ENCODE measurements at places on chromosomes 5 and 9.

GRCh38 chr5:81556809-81557208 lies 162.9 kb upstream of the ACOT12 start:
- no peak for DNase-seq

GRCh38 chr5:3230254-3230653 lies 365.4 kb upstream of the IRX1 start:
- DNase-seq = no peak

- no peak for DNase-seq
Observed at GRCh38 chr9:29866556-29866955, 2293.3 kb upstream of the C9orf72 start.

GRCh38 chr5:140554454-140554853 lies 2.8 kb downstream of the SRA1 start:
- no peak for DNase-seq

DNA sequence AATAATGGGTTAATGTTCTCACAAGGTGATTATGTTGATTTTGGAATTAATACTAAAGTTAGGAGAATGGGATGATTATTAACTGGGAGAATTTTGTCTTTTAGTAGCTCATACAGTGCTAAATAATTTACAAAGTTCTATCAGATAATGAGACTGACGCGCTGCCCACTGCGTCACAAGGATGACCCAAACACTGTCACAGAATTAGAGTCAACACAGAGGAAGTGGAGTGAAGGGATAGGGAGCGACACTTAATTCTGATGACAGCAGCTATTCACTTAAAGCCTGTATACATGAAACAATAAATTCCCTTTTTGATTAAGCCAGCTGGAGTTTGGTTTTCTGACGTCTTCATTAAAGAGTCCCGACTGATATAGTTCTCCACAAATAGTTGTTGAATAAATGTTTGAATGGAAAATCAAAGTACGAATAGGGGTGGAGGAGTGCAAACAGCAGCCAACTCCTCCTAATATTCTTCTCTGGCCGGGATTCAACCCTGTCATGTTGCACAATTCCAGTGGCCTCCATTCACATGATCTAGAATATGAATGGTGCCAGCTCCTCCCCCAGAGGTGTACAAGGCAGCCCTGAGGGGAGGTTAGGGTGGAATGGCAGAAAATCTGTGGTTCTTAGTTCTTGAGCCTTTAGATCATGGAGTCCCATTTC lies 140.3 kb downstream of the PCSK1 start:
- DNase-seq = no peak

DNA sequence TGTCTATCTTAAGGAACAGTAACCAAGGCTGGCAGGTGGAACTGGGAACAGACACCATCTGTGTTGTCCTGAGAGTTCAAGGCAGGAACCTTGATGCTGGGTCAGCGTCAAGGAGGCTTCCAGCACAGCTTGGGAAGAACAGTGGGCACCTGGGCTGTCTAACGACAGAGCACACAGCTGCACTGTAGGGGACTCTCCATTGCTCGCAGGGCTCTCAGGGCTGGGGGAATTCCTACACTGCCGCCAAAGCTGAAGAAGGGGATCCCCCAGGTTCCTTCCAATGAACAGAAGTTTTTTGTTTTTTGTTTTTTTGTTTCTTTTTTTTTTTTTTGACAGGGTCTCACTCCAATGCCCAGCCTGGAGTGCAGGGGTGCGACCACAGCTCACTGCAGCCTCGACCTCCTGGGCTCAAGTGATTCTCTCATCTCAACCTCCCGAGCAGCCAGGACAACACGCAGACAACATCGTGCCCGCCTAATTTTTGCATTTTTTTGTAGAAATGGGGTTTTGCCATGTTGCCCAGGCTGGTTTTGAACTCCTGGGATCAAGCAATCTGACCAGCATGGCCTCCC lies 81.9 kb downstream of the PTPN3 start:
- DNase-seq = no peak

DNA sequence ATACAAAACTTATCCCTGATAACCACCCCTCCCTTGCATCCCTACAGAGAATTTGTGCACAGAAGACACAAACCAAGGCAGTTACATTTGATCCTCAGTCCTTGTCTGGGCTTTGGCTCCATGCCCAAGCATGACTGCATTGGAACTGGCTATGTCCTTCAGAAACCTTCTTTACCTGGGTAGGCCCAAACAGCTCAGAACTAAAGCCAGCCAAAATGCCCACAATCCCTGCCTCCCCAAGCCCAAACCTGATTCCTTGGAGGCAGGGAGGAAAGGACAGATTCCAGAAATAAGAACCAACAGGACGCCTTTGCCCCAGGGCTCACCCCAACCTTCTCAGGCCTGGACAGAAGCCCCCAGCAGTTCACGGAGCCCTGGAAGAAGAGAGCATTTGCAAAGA lies 8.2 kb downstream of the IL17B start:
- DNase-seq = no peak

DNA sequence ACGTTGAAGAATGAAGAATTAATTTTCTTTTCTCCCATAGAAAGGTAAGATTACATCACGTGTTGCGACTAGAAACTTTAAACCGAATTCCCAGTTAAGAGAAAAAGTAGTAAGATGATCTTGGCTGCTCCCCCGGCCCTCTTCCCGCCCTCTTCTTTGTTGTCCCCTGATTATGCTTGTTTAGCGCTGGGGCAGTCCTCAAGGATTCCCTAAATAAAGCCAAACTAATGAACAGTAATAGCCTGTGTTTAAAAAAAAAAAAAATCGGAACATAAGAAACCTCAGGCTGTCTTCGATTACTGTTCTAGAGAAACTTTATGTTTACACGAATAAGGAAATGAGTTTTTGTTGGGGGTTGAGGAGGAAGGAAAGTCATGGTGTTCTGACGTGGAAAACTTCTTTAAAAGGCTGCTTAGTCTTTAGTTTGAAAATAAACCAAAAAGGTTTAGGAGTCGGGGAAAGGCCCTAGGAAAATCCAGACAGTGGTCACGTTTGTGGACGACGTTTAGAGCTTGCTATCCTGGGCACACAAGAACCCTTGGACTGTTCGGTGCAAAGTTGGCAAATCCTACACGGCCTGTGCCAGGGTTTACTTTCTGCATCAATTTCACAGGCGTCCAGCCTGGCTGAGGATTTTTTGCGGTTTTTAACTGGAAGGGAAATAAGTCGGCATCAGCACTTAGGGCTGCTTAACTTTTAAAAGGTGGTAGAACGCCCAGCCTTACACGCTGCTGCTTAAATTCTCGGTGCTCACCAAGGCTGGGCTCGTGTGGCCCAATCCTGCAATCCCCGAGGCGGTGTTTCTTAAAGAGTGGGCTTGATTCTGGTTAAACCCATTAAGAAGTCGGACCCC lies 1.1 kb upstream of the MAT2B start:
- peak; percentile 67 for DNase-seq

DNA sequence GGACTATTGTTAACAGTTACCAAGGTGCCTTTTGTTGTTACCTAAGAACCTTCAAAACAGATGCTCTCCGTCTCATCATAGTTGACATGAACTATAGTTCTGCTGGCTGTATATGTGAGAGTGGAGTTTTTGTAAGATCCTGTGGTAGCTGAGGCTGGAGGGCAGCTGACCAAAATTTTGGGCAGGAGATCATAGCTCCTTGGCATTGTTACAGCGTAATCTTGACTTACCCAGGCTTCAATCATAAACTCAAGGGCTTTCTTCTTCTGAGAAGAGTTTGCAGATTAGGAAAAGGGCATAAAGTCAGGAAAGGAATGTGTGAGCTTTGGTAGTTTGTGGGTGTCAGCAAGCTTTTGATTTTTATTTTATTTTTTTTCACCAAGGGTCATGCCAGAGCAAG lies 34.5 kb downstream of the RCL1 start:
- no peak for DNase-seq

GRCh38 chr5:3382151-3382550 lies 213.5 kb upstream of the IRX1 start:
- no peak for DNase-seq

GRCh38 chr9:104227108-104227507 lies 133.0 kb downstream of the SMC2 start:
- no peak for DNase-seq

GRCh38 chr9:1536522-1537170 lies 478.5 kb upstream of the SMARCA2 start:
- no peak for DNase-seq

DNA sequence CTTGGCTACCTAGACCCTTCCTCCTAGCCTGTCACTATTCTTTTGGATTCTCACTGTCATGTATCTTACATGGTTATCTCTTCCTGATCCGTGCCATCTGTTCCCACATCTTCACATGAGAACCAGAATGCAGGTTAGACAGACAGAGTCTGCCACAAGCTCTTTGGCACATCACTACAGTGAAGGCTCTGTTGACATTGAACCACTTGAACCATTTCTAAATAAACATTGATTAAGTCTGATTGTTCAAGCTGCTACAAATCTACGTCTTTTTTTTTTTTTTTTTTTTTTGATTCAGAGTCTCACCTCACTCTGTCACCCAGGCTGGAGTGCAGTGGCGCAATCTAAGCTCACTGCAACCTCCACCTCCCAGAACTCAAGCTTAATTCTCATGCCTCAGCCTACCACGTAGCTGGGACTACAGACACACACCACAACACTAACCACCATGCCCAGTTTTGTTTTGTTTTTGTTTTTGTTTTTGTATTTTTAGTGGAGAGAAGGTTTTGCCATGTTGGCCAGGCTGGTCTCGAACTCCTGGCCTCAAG lies 85.1 kb upstream of the LRRTM2 start:
- DNase-seq = no peak

GRCh38 chr5:169272111-169272510 lies 28.8 kb downstream of the SLIT3 start:
- DNase-seq = no peak

GRCh38 chr9:121483049-121483448 lies 16.6 kb downstream of the GGTA1 start:
- DNase-seq = peak; percentile 43

DNA sequence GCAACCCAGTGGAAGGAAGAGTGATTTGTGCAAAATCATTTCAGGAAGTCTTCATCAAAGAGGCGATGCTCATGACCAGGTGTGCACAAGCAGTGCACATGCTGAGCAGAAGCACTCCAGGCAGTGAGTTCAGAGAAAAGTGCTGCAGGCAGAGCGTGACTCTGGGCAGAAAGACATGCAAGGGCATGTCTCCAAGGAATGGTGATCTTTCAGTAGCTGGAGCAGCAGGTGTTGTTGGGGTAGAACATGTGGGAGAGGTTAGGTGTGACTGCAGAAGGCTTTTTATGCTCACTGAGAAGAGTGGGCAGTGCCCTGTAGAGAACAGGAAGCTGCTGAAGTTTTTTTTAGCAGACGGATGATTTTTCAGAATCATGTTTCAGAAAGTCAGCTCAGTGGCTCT lies 545.4 kb upstream of the TLE4 start:
- peak; percentile 27 for DNase-seq

DNA sequence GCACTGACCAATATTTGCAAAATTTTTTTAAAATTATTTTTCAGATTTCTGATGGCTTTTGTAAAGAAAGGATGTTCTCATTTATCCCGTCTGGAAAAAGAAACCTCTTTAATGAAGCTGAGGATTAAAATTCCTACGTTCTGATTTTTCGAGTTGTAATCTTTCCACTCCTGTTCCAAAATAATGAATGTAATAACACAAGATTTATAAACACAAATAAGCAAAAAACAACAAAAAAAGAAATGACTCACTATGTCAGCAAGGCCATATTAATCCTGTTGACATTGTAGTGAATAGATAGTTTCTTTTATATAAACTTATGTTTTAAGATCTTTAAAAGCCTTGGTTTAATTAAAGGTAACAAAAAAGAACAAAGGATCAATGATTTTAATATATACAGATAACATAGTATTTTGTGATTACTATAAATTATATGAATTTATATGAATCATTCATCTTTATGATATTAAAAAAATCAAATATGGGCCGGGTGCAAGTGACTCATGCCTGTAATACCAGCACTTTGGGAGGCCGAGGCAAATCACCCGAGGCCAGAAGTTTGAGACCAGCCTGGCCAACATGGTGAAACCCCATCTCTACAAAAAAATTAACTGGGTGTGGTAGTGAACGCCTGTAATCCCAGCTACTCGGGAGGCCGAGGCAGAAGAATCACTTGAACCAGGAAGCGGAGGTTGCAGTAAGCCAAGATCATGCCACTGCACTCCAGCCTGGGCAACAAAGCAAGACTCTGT lies 336.6 kb upstream of the DAB2 start:
- no peak for DNase-seq
